Nephron progenitor cell (in vitro differentiated cells): ENCODE measurements at places on chromosomes 13 and 19.

DNA sequence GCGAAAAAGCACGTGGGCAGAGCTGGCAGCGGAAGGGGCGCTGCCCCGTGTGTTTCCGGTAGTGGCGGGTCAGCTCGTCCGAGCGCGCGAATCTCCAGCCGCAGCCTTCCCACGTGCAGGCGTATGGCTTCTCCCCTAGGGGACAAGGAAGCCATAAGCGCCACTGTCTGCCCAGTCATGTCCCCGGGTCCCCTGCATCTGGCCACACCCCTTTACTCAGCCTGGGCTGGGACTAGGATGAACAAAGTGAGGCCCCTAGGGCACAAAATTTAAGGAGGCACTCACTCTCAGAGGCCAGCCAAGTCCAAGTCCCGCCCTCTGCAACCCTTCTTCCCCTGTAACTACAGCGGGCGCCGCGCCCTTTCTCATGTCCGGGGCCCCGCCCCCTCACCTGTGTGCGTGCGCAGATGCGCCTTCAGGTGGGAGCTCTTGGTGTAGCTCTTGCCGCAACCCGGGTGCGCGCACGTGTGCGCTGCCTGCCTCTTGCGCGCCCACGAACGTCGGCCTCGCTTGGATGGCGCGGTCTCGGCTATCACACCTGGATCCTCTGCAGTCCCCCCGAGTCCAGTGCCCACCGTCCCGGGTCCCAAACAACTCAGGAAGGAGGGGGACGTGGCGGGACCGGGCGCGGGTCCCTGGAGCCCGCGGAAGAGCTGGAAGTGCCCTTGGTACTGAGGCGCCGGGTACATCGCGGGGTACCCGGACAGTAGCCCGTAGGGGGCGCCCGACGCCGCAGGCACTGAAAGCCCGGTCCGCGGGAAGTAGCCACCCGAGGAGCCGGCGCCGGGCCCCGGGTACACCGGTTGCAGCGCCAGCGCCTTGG lies 1.9 kb downstream of the KLF1 start:
- peak; percentile 71 for DNase-seq

GRCh38 chr19:54654447-54655321 lies 8.1 kb upstream of the LILRB4 start:
- DNase-seq: no peak

GRCh38 chr19:48726556-48726955 lies 7.0 kb upstream of the MAMSTR start:
- no peak for DNase-seq

- DNase-seq: no peak
Observed at GRCh38 chr13:42283574-42283973, 11.6 kb downstream of the AKAP11 start.
